H4 (cell line): ENCODE measurements at places on chromosomes 6 and 20. TPM values are rescaled to one million over a fixed set of nuclear protein-coding genes. Genes with fewer than 3 reads are reported as not detected.

Gene RIMS1
- 4.4 and 6.7 TPM in 2 replicates for total RNA-seq

Gene ZC3H12D
- 0.10 and 0.17 TPM in 2 replicates for total RNA-seq

Gene RUNX2
- total RNA-seq, result 18.3 and 37.7 TPM in 2 replicates

Gene LBP
- 0.06 TPM in 1 of 2 replicates, not detected in the other for total RNA-seq

Gene FAM209B
- not detected in 2 replicates for total RNA-seq

Gene TSPO2
- not detected in 2 replicates for total RNA-seq

Gene NKAIN4
- total RNA-seq, result 0.78 TPM in 1 of 2 replicates, not detected in the other

GRCh38 chr6:27956941-27957340 is at the start of gene OR2B6:
OR2B6 (plus strand) TSS chr6:27957241; CDS start chr6:27957241, 0 bp downstream.
- DNase-seq, result no peak

GRCh38 chr6:16007146-16007545 is 121.7 kb upstream of the MYLIP start:
- DNase-seq, result no peak

- no peak for DNase-seq
Observed at GRCh38 chr6:105566503-105566902, 163.6 kb upstream of the PREP start.

- peak; percentile 73 for DNase-seq
Observed at GRCh38 chr6:43774776-43775534, 4.9 kb downstream of the VEGFA start.

GRCh38 chr6:2173203-2173961 is 72.0 kb downstream of the GMDS start:
- DNase-seq, result no peak

- no peak for DNase-seq
Observed at GRCh38 chr6:34491091-34491430, 25.2 kb downstream of the PACSIN1 start.

- no peak for DNase-seq
Observed at GRCh38 chr20:64075556-64075955, 3.8 kb downstream of the RGS19 start.

DNA sequence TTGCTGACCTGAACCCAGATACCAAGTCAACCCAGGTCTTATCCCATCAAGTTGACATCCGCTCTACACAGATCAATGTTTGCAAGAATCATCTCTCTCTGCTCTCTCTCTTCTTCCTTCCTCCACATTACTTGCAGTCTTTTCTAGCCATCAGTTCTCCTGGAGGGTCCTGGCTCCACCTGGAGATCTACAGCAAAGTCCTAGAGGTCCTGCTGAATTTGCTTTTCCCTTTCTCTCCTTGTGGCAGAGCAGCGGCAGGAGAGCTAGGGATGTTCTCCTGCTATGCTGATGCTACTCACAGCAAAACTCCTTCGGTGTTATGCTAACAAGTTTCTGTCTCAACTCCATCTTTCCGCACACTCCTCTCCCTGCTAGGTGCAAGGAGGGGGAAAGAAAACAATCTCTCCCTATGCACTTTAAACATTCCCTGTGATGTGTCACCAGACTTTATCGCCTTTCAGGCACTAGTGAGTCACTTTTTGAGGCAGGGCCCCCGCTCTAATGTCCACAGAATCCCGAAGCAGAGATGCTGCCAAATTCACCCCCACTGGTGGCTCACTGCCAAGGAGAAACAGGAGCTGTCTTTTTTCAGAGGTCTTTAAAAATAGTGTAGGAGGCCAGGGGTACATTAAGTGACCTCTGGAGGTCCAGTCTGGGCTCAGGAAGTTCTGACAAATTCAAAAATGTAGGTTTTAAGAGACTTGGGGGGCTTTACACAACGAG is 62.6 kb downstream of the FAM50B start:
- DNase-seq, result peak; percentile 85

GRCh38 chr6:150633486-150633834 is 33.8 kb downstream of the PLEKHG1 start:
- DNase-seq, result no peak

- no peak for DNase-seq
Observed at GRCh38 chr20:16748308-16748900, at the start of gene OTOR. OTOR (plus strand) TSS chr20:16748358; CDS start chr20:16748402, 44 bp downstream.

DNA sequence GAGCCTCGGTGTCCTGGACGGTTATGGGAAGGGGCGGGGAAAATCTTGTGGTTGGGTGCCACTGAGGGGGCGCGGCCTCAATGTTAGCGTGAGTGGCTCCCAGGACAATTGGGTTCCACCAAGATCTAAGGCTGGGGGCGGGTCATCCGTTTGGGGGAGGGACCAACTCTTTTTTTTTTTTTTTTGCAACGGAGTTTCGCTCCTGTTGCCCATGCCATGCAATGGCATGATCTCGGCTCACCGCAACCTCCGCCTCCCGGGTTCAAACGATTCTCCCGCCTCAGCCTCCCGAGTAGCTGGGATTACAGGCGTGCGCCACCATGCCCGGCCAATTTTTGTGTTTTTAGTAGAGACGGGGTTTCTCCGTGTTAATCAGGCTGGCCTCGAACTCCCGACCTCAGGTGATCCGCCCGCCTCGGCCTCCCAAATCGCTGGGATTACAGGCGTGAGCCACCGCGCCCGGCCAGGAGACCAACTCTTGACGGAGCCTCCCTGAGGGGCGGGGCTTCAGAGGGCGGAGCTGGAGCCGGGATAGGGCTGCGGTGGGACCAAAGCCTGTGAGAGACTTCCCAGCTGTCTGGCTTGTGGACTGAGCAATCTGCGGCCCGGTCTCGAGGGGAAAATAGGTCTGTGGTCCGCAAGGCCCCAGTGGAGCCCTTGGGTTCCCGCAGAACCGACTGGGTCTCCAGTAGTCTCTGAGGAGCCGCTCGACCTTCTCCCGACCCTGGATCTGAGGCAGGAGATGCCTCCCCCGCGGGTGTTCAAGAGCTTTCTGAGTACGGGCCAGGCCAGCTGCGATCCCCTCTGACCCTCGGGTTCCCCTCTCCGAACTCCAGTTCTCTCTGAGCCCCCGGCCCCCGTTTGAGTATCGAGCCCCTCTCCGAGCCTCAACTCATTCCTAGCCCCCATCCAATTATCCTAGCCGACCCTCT is 1.1 kb downstream of the SPAG4 start:
- DNase-seq, result peak; percentile 98

- peak; percentile 70 for DNase-seq
Observed at GRCh38 chr6:139588734-139589593, 214.5 kb upstream of the CITED2 start.
